Stomach (tissue), 19 donors: ENCODE measurements at places on chromosomes 3 and 15. TPM values are rescaled to one million over a fixed set of nuclear protein-coding genes. Genes with fewer than 3 reads are reported as not detected.

GRCh38 chr3:87350367-87351199, 74.2 kb upstream of the POU1F1 start:
- peak; percentile 73 for DNase-seq

GRCh38 chr3:169173231-169173630, 490.3 kb downstream of the MECOM start:
- DNase-seq: no peak

- DNase-seq: no peak
Measured at GRCh38 chr15:92272106-92272505, 121.6 kb upstream of the ST8SIA2 start.

GRCh38 chr3:15283702-15284101, 48.7 kb downstream of the SH3BP5 start:
- DNase-seq: no peak

GRCh38 chr3:22966349-22966748, 236.8 kb upstream of the UBE2E2 start:
- no peak for DNase-seq

DNA sequence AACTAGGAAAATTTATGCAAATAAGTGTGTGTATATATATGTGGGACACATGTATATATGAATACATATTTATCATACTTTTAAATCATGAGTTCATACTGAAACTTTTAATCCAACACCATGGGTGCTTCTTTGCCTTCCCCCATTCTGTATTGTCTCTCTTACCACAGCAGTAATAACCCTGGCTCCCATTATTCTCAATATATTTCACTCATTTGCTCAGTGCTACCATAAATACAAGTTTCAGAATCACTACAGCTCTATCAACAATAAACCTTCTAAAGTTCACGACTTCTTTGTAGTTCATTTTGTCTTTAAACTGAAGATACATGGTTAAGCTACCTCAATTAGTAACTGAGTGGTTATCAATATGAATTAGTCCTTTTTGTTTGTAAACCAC, 82.2 kb downstream of the PCCB start:
- no peak for DNase-seq

GRCh38 chr15:37097144-37097919, 3.0 kb downstream of the MEIS2 start:
- peak; percentile 60 for DNase-seq

GRCh38 chr3:48403533-48404439, 26.1 kb downstream of the PLXNB1 start:
- DNase-seq: peak; percentile 17

GRCh38 chr3:20235796-20236195, 49.8 kb upstream of the SGO1 start:
- no peak for DNase-seq

- DNase-seq: peak; percentile 85
Measured at GRCh38 chr15:31352911-31353811, 26.5 kb downstream of the KLF13 start.

DNA sequence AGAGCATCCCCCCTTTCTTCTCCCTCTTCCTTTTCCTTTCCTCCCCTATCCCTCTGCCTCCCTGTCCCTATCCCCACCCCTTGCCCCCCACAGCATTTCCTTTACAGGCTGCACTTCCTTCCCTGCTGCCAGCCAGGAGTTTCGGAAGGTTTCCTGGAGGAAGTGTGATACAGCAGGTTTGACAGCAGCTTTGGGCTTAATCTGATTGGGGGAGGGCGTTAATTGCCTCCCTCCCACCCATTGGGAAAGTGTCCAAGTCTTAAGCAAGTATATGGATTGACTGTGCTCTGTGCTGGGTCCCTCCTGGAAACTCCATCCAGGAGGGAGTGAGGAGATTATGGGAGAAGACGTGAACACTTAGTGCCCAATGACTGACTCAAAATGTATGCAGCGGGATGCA, 1.8 kb downstream of the SCAMP5 start:
- no peak for DNase-seq

DNA sequence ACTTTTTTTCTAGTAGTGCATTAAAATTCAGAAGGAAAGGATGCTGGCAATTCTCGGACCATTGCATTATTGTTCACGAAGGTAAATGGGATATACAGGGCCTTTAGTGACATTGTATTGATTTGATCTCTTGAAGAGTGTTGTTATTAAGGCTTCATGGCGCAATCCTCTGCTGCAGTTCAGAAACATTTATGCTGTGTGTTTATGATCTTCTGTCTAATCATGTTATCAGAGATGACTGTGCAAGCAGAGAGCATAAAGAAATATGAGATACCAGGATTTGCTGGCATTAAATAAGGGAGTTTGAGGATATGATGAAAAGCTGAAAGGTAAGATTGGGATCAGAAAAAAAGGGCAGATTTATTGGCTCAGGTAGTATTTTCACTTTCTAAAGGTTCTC, 180.6 kb downstream of the EPHA6 start:
- no peak for DNase-seq

DNA sequence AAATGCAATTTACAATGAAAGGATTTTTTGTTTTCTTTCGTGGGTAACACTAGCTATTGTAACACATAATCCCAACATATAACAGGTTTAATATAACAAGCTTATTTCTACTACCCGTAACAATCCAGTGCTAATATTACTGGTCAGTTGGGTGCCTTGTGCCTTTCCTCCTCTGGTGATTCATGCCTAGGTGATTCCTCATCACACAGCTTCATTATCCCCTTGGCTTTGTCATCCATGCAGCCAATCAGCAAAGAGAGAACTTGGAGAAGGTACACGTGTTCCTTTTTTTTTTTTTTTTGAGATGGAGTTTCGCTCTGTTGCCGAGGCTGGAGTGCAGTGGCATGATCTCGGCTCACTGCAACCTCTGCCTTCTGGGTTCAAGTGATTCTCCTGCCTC, 30.7 kb downstream of the CHST14 start:
- DNase-seq: no peak

- no peak for DNase-seq
Measured at GRCh38 chr3:130374908-130375307, 29.4 kb downstream of the COL6A5 start.

GRCh38 chr15:27124287-27124871, 153.4 kb downstream of the GABRG3 start:
- DNase-seq: no peak

DNA sequence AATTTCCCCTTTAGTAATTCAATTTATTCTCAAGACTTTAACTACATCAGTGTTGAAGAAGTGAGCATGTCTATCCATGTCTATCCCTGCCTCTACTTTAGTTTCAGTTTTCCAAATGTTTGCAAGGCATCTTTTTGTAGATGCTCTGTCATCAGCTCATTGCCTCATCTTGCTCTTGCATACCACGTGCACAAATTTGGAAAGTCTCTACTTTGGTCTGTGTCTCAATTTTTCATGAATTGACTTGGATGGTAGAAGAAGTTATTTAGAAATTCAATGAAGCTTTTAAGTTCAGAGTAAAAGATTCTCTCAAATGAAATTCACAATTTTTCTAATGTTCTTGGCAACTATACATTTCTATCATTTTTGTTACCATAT, 55.3 kb downstream of the CLDN1 start:
- DNase-seq: no peak

DNA sequence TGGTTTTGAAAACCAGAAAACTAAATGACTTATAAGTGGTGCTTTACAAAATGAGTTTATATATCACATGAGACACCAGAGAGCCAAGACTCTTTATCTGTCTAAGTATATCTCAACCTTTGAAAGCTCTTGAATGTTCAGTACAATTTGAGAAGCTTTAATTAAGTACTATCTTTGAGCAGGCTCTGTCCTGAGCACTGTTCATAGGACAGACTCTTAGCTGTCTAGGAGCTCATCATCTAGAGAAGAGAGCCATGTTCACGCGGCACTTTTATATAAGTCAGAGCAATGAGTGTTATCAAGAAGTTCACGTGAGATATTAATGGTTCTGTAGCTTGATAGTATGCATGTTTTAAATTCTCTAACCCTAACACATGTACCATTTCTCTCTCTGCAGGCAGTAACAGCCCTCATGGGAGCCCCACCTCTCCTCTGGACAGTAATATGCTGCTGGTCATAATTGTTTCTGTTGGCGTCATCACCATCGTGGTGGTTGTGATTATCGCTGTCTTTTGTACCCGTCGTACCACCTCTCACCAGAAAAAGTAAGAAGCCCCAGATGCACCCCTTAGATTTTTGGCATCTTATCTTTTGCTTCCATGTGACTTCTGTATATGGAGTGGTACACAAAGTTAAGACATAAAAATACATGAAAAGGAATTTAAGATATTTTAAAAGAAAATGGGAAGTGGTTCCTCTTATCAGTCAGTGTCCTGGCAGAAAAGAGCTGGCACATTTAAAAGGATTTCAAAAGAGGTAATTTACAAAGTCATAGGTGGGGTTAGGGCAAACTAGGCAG, 86.0 kb downstream of the HCN4 start:
- no peak for DNase-seq

DNA sequence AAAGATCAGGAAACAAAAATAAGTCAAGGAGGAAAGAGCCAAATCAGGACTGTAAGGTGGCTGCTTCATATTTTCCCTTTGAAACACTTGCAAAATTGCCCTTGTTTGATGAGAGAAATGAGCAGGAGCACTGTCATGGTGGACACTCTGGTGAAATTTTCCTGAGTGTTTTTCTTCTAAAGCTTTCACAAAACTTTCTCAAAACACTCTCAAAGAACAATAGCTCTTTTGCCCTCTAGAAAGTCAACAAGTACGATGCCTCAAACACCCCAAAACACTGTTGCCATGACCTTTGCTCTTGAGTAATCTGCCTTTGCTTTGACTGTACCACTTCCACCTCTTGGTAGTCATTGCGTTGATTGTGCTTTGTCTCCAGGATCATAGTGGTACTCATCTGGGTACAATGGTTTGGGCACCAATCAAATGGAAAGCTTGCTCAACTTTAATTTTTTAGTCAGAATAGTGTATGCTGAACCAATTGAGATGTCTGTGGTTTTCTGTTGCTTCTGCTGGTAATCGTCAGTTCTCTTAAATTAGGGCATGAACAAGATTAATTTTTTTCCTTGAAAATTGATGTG, 13.2 kb upstream of the MITF start:
- DNase-seq: no peak

DNA sequence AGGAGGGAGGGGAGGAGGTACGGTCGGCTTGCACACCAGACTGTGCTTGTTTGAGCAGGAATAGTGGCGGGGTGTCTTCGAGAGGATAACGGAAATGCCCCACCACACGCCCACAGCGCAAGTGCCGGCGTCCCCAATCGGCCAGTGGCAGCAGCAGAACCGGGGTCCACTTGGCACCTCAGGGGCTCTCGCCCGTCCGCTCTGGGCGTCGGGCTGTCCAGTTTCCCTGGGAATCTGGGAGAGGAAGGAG, 53.7 kb downstream of the CCDC54 start:
- no peak for DNase-seq

DNA sequence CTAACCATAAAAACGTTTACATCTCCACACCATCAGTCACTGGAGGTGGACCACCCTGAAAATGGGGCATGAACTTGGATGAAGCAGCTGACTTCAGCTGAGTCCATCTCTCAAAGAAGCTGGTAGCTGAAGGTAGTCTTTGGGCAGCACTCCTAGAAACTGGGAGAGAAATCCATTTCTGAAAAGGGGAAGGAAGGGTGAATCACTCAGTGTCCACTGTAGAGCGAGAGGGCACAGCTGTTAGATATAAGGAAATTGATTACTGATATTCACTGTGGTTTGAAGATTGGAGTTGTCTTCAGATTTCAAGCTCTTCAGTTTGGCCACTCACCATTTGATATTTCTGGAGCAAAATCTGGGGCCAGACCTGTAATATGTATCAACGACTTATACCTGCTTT, 499.0 kb upstream of the UBE2E2 start:
- no peak for DNase-seq

DNA sequence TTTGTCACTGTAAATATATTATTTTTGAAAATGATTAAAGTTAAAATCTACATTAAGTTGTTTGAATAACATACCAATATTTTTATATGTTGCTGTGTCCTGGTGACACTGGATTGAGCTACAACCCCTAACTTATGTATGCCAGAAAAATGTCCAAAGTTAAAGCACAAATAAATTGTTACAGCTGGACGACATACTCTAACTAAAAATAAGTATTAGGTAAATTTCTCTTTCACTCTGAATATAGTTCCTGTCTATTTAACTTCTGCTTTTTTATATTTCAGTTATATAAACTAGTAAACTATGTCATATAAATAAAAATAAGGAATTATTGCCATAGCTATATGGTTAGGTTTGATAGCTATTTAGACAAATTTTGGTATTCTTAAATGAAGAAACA, 118.5 kb upstream of the SAMMSON start:
- DNase-seq: no peak

- DNase-seq: peak; percentile 79
Measured at GRCh38 chr3:123559040-123559861, 25.6 kb downstream of the HACD2 start.

GRCh38 chr3:7029562-7029961, 168.6 kb downstream of the GRM7 start:
- DNase-seq: no peak

GRCh38 chr3:11095932-11096265, 58.4 kb upstream of the HRH1 start:
- no peak for DNase-seq

GRCh38 chr3:171591070-171591469, 130.9 kb upstream of the TNIK start:
- DNase-seq: no peak

GRCh38 chr3:129961141-129961541, 13.4 kb upstream of the TRH start:
- no peak for DNase-seq

- no peak for DNase-seq
Measured at GRCh38 chr3:59515966-59516365, 466.1 kb upstream of the CFAP20DC start.

- no peak for DNase-seq
Measured at GRCh38 chr3:113606539-113607218, 74.3 kb downstream of the SIDT1 start.

GRCh38 chr3:58175187-58175436, 35.7 kb downstream of the DNASE1L3 start:
- DNase-seq: no peak

Gene CPNE4
- 8.9 TPM for total RNA-seq

Gene GOLGA6L7
- not detected for total RNA-seq

Gene CTXN2
- total RNA-seq: not detected

Gene SV2B
- 1.7 TPM for total RNA-seq

Gene PCLAF
- not detected for total RNA-seq

Gene GATM
- 31.9 TPM for total RNA-seq

Gene KNG1
- total RNA-seq: not detected

Gene LRTM1
- not detected for total RNA-seq

Gene ALDH1A2
- 1.8 TPM for total RNA-seq

Gene SLC28A2
- total RNA-seq: not detected

Gene GABRA5
- not detected for total RNA-seq

Gene CCDC9B
- 21.7 TPM for total RNA-seq

Gene CDAN1
- 26.5 TPM for total RNA-seq

Gene CCR5
- not detected for total RNA-seq

Gene UTS2B
- total RNA-seq: not detected

Gene LRRC31
- total RNA-seq: 27.0 TPM
